ENCODE measurements at places on chromosomes 12 and 14. TPM values are rescaled to one million over a fixed set of nuclear protein-coding genes. Genes with fewer than 3 reads are reported as not detected.

Gene FGF6
- not detected for total RNA-seq

Gene LYZ
- total RNA-seq = not detected

Gene CLBA1
- total RNA-seq = 7.3 TPM

Gene PHLDA1
- 321 TPM for total RNA-seq

Gene NPC2
- 356 TPM for total RNA-seq

Gene PMEL
- 1.8 TPM for total RNA-seq

Gene KNTC1
- total RNA-seq = 16.1 TPM

Gene PACS2
- total RNA-seq = 53.8 TPM

Gene SMCO2
- total RNA-seq = 0.31 TPM

Gene BICDL1
- 20.5 TPM for total RNA-seq

Gene NOC4L
- 16.9 TPM for total RNA-seq

Gene GOLT1B
- total RNA-seq = 38.4 TPM

Gene RASAL1
- 0.04 TPM for total RNA-seq

Gene PIK3C2G
- total RNA-seq = 2.2 TPM

Gene SLC25A47
- total RNA-seq = not detected

Gene AGAP2
- total RNA-seq = 0.80 TPM

Gene IFI27
- total RNA-seq = 0.95 TPM

Gene KRT71
- not detected for total RNA-seq

Gene ETV6
- total RNA-seq = 7.8 TPM

Gene TAS2R14
- total RNA-seq = 0.70 TPM

Gene SALL2
- total RNA-seq = 1.2 TPM

Gene GYS2
- not detected for total RNA-seq

Gene KCNH3
- not detected for total RNA-seq

Gene SYNDIG1L
- total RNA-seq = not detected

Gene HOXC6
- total RNA-seq = 0.78 TPM

Gene RERGL
- not detected for total RNA-seq

Gene TMTC1
- total RNA-seq = 16.9 TPM

Gene TMX1
- 45.6 TPM for total RNA-seq

Gene HOXC9
- 5.2 TPM for total RNA-seq

Gene ACVRL1
- total RNA-seq = 0.61 TPM

Gene HOXC12
- 0.31 TPM for total RNA-seq

Gene SLC41A2
- 1.7 TPM for total RNA-seq

Gene DEPDC4
- 0.62 TPM for total RNA-seq

Gene CLEC9A
- total RNA-seq = not detected

Gene IFT81
- 8.5 TPM for total RNA-seq

Gene KRT4
- not detected for total RNA-seq

Gene IL26
- total RNA-seq = not detected

Gene SOCS4
- 9.5 TPM for total RNA-seq

Gene ZNF605
- total RNA-seq = 2.8 TPM

Gene KLHDC1
- 2.1 TPM for total RNA-seq

Gene EFS
- 10.1 TPM for total RNA-seq

Gene A2M
- not detected for total RNA-seq

Gene PRH2
- total RNA-seq = not detected

Gene BMP4
- total RNA-seq = 0.91 TPM

Gene SPRYD3
- total RNA-seq = 40.6 TPM

Gene CD163L1
- 0.38 TPM for total RNA-seq

Gene ARHGEF40
- 6.4 TPM for total RNA-seq

Gene SUOX
- total RNA-seq = 8.3 TPM

Gene GRIN2B
- not detected for total RNA-seq

Gene TMEM30B
- total RNA-seq = 13.0 TPM

Gene NKX2-1
- not detected for total RNA-seq

Gene MEG3
- total RNA-seq = 3.8 TPM

Gene TTC7B
- 27.7 TPM for total RNA-seq

Gene FLVCR2
- not detected for total RNA-seq

Gene SDSL
- total RNA-seq = 9.1 TPM

Gene ENDOU
- total RNA-seq = not detected

Gene M6PR
- total RNA-seq = 88.7 TPM

All from hair follicular keratinocyte (primary cell).